NCI-H2029 (cell line): ENCODE measurements at places on chromosomes 5 and 9.

DNA sequence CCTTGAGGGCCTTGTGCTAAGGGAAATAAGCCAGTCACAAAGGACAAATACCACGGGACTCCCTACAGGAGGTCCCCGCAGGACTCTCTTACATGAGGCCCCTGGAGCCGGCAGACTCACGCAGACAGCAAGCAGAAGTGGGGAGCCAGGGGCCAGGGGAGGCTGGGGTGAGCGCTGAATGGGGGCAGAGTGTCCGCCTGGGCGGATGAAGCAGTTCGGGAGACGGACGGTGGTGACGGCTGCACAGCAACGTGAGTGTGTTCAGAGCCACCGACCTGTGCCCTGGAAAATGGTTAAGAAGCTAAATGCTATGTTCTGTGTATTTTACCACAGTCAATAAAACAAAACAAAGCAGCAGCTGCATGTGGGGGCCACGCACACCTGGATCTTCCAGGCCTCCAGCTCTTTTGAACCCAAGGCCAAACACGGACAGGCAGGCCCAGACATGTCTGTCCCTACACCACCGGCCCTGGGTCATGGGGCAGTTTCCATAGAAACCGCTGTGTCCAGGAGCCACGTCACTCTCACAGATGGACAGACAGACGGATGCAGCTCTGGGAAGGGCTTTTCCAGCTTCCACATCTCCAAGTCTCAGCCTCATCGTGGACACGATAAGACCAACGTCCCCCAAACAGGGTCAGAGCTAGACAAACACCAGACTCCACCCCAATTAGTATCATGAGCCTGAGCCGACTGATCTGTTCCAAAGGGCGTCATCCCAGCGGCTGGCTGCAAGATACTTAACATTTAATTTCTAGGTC, 103.9 kb downstream of the VAV2 start:
- peak; percentile 36 for DNase-seq

DNA sequence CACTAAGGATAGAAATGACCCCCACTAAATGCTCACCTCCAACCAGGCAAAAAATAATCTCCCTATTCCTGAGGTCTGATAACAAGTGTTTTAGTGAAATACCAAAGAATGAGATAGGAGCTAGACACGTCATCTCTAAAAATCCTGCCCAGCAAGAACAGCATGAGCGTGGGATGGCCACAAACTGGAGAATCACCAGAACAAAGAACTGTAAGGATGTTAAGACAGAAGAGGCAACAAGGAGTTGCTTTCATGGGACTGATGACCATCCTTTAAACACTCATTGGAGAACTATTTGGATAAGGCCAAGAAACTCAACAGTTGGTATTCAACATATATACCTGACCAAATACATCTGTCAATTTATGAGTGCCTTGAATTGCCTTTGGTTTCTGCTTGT, 113.7 kb downstream of the RASEF start:
- DNase-seq: no peak

DNA sequence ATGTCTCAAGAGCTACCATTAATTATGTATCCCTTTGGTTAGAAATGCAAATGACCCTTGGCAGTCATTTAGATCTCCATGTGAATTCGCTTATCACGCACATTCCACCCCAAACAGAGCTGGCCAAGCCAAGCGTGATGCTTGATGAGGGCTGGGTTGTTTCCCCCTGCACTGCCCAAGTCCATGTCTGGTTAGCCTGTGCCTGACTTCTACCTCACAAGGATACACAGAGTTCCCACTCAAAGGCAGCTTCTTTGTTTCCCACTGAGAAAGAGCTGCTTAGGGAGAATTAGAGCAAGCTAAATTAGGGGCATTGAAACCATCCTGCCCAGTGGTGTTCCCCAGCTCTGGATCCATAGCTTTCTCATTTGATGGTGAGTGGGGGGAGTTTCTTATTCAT, 87.2 kb downstream of the FSTL4 start:
- no peak for DNase-seq

- DNase-seq: no peak
Measured at GRCh38 chr5:150589862-150590601, 50.4 kb upstream of the SYNPO start.

DNA sequence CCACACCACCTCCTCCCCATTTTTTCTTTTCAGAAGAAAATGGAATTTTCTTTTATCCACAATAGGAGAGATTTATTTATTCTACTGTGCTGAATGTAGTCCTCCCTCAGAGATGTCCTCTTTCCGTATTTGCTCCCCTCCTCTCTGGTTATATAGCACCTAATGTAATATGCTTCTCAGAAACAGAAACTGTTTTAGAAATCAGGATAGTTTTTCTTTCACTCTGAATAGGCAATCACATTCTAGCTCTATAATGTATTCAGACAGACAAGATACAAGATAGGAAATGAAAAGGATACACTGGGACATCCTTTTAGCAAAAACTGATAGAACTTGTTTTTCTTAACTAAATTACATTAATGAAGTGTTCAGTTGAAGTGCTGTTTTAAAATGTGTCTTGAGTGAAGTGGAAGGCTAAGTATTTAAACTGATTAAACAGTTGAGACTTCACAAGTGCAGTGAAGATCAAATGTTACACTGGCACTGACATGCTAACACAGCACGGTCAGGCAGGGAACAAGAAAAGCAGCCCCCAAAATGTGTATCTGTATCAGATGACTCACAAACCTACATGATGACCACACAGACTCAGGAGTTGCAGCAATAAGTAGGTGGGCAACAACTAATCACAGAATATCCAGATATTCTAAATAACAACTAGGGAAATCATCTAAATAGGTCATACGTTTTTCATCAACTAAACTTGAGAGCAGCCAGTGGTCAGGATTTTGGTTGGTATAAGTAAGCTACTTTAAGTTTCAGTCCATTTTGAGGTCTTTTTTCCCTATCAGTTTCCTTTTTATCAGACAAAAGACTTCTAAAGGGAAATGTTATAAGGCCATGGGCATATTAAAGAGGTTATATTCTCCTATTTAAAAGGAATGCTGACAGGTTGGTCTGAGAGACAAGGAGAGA, 260.4 kb downstream of the MLLT3 start:
- no peak for DNase-seq

DNA sequence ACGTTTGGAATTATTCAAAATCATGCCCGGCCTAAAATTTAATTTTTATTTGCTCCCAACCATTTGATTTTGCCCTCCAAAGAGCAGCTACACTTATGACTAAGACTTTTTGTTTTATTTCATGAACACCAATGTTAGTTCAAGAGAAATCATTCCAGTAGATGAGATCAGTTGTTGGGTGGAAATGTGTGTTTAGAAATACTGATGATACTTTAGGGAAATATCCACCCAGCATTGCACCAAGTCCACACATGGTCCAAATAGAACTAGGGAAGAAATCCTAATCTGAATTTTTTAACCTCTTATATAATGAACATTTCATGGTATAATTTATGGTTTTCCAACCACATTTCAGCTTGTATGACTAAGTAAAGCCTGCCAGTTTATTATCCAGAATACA, 28.3 kb upstream of the GOLPH3 start:
- DNase-seq: no peak

DNA sequence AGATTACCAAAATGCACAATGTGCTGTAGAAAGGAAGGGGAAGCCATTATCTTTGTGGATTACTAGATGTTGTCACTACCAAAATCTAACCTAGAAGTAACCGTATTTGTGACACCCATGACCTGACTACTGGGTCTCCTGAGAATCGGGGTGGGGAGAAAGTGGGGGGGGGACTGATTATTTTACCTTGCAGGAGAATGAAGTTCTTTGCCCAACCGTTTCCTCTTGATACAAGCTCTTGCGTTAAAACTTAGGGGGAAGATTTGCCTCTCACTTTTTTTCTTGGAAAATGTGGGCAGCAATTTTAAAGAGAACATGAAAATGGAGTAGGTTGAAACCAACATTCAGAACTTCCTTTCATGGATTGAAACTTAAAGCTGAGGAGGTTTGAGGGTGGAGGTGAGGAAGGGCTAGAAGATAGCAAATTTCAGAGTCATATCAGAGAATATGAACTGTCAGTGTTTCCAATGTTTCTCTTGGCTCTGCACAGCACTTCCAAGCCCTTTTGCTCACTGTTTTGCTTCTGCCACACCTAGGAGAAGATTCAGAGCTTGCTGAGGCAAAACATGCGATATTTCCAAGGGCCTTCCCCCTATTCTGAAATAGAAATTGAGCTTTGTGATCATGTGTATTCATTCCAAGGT, 280.8 kb downstream of the AOPEP start:
- DNase-seq: peak; percentile 50
